ENCODE measurements at places on chromosomes 13 and 19.
A peak's percentile ranks its signal among the peaks of the same experiment; 100 is the strongest.

GRCh38 chr13:109113427-109113826 lies 484.0 kb downstream of the MYO16 start:
- H3K4me1 ChIP-seq = no peaks in the 10 kb centered on the region
- H3K27me3 ChIP-seq = no peaks in the 10 kb centered on the region
- no peak overlapping the region for H3K27ac ChIP-seq
- no peaks in the 10 kb centered on the region for H3K36me3 ChIP-seq
- no peak for DNase-seq
- no peak overlapping the region for H3K4me3 ChIP-seq

DNA sequence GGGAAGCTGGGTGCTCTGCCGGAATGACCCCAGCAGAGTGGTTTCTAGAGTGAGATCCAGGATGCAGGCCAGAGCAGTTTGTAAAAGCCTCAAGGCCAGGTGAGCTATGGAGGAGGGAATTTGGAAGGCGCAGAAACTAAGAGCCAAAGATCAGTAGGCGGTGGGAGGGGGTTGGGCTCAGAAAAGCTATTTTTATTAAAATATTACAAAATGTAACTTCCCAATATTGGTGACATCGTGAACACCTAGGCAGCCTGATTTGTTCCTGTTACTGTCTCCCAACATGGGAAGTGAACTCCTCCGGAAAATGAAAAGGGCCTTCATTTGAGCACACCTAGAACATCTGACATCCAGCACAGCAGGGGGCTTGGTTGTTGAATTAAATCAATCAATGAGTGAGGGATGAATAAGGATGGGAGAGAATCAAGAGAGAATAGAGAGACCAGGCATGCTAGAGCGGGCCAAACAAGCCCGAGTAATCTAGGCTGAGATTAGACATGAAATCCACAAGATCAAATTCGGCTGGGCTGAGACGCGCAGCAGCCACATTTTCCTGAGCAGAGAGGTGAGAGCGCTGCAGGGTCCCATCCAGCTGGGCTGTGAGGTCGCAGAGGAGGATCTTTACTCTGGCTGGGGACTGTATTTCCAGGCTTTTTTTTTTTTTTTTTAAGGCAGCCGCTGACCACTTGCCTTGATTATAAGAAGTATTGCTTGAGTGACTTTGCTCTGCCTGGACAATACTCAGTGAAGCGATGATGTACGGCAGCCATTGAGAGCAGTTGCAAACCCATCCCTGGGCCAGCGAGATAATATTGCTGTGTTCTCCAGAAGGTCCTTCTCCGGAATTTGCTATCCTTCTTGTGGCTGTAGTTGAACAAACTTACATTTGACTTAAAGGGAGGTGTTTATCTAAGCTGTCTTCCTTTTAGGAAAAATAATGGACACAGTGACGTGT lies 178.0 kb upstream of the KL start:
- H3K36me3 ChIP-seq = no peaks in the 10 kb centered on the region
- H3K27me3 ChIP-seq = no peaks in the 10 kb centered on the region
- H3K27ac ChIP-seq = no peak overlapping the region
- no peak overlapping the region for H3K4me3 ChIP-seq
- DNase-seq = no peak

- H3K4me3 ChIP-seq = no peak overlapping the region
- H3K27me3 ChIP-seq = no peaks in the 10 kb centered on the region
- DNase-seq = no peak
These were observed 200.9 kb upstream of the TMTC4 start for GRCh38 chr13:100875392-100876043.

GRCh38 chr19:27964185-27964584 lies 1248.8 kb downstream of the UQCRFS1 start:
- no peak overlapping the region for H3K4me3 ChIP-seq
- H3K27me3 ChIP-seq = no peaks in the 10 kb centered on the region
- H3K36me3 ChIP-seq = no peaks in the 10 kb centered on the region
- no peak overlapping the region for H3K27ac ChIP-seq
- no peak for DNase-seq
- no peaks in the 10 kb centered on the region for H3K4me1 ChIP-seq

GRCh38 chr13:53368948-53369347 lies 340.3 kb downstream of the OLFM4 start:
- H3K36me3 ChIP-seq = no peaks in the 10 kb centered on the region
- no peaks in the 10 kb centered on the region for H3K4me1 ChIP-seq
- H3K27ac ChIP-seq = no peak overlapping the region
- DNase-seq = no peak

DNA sequence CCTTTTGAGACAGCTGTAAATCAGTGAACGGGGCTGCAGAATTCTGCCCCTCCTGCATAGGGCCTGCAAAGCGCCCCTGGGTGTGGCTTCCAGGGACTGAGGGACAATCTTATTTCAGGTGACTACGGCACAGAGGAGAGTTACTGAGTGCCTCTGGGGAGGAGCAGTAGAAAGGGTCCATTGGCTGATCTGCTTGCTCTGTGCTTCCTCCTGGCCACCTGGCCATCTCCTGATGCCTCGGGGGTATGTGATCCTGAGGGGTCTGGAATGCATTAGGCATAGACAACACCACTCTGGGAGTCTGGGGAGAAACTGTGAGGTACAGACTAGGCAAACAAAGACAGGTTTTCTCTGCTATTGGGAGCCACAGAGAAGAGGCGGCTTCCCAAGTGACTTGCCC lies 2.8 kb downstream of the KCTD15 start:
- DNase-seq = no peak
- peaks cover 33% of the 10 kb centered on the region for H3K4me1 ChIP-seq
- peaks cover 21% of the 10 kb centered on the region for H3K36me3 ChIP-seq
- H3K27ac ChIP-seq = peak overlapping the region; percentile 97
- peak overlapping the region; percentile 88 for H3K4me3 ChIP-seq

DNA sequence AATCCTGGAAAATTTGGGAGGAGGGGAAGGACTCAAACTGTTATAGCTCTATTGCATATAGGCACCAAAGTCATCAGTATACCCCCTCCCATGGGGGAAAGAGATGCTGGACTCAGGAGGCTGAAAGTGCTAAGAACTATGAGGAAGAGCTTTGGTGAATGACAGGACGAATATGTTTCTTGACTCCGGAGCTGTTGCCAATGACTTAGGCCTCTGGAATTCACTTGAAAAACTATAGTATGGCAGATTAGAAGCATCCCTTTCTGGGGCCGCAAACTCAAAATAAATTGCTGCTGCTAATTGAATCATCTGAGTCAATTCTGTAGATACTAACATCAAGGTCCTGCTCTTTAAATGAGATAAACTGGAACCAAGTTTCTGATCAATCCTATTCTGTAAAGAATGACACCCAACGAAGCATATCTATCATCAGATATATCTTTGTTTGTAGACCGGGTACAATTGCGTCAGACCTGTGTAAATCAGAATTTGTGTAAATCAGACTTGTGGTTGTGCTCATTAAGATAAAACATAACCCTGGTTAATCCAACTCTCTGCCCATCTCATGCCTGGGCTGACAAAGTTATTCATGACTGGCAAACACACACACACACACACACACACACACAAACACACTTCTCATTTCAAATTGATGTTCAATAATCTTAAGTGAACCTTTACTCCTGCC lies 1793.8 kb upstream of the PCDH20 start:
- DNase-seq = no peak
- H3K4me1 ChIP-seq = no peaks in the 10 kb centered on the region
- H3K27ac ChIP-seq = no peak overlapping the region
- no peaks in the 10 kb centered on the region for H3K36me3 ChIP-seq

- DNase-seq = peak; percentile 9
- no peak overlapping the region for H3K27ac ChIP-seq
- no peaks in the 10 kb centered on the region for H3K36me3 ChIP-seq
- H3K4me3 ChIP-seq = no peak overlapping the region
- H3K27me3 ChIP-seq = no peaks in the 10 kb centered on the region
These were observed 106.5 kb downstream of the ATP11A start for GRCh38 chr13:112796190-112796915.

DNA sequence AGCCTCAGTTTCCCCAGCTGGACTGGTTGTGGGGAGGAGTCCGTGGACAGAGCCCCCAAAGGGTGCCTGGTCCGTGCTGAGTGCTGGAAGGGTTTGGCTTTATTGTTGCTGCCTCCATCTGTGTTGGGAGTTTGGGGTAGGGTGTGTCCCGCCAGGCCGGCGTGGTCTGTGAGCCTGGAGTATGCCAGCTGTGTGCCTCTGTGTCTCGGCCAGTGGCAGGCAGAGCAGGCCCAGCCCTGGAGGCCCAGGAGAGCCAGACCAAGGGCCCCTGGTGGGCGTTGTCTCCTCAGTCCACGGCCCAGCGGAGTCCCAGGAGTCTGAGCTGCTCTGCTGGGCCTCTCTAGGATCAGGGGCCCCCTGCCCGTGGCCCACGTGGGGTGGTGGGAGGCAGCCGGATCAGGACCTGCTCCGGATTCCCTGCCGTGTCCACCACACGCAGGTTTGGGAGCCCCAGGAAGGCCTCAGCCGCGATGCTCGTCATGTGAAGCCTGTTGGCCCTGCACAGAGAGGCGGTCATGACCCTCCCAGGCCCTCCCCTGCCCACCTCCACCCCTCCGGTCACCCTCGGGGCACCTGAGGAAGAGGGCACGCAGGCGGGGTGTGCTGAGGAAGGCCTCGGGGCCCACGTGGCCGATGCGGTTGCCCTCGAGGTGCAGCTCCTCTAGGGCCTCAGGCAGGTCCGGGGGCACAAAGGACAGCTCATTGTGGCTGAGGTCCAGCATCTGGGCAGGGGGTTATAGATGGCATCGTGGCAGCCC lies 6.6 kb downstream of the PODNL1 start:
- H3K4me3 ChIP-seq = no peak overlapping the region
- no peaks in the 10 kb centered on the region for H3K4me1 ChIP-seq
- DNase-seq = no peak
- H3K36me3 ChIP-seq = peaks cover 21% of the 10 kb centered on the region
- no peaks in the 10 kb centered on the region for H3K27me3 ChIP-seq

GRCh38 chr13:32968793-32969192 lies 47.4 kb upstream of the KL start:
- no peaks in the 10 kb centered on the region for H3K27me3 ChIP-seq
- DNase-seq = no peak
- H3K4me1 ChIP-seq = peaks cover 5% of the 10 kb centered on the region
- no peaks in the 10 kb centered on the region for H3K36me3 ChIP-seq
- peak overlapping the region; percentile 67 for H3K27ac ChIP-seq
- H3K4me3 ChIP-seq = no peak overlapping the region

DNA sequence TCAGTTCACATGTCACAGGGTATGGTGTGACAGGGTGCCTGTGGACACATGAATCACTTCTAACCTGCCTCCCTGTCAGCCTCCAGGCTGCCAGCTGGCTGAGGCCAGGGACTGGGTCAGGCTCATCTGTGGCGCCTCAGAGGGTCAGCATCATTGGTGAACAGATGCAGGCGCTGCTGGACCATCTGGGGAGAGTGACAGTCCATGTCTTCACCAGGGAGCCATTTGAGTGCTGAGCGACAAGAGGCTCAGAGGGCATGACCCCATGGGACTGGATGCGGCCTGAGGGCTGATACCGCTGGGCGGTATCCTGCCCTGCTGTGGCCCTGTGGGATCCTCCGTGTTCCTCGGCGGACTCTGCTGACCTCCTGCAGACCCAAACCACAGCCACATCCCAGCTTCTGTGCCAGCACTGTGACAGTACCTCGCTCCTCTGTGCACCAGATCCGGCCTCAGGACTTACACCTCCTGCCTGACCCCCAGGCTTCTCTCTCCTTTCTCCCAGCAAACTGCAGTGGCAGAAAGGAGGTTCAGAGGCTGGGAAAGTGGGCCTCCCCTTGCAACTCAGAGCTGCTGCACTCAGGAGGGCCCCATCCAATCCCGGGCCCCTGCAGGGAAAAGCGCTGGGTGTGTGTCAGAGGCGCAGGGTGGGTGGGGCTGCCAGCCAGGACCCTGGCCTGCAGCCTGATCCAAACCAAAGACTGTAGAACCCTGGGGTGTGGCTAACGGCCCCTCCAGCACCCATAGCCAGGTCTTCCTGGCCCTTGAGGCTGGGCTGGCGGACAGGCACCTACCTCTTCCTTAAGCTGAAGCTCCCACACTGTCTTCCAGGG lies 10.2 kb downstream of the ACTMAP start:
- H3K4me1 ChIP-seq = peaks cover 33% of the 10 kb centered on the region
- peak overlapping the region; percentile 72 for H3K27ac ChIP-seq
- H3K36me3 ChIP-seq = peaks cover 51% of the 10 kb centered on the region
- no peaks in the 10 kb centered on the region for H3K27me3 ChIP-seq

DNA sequence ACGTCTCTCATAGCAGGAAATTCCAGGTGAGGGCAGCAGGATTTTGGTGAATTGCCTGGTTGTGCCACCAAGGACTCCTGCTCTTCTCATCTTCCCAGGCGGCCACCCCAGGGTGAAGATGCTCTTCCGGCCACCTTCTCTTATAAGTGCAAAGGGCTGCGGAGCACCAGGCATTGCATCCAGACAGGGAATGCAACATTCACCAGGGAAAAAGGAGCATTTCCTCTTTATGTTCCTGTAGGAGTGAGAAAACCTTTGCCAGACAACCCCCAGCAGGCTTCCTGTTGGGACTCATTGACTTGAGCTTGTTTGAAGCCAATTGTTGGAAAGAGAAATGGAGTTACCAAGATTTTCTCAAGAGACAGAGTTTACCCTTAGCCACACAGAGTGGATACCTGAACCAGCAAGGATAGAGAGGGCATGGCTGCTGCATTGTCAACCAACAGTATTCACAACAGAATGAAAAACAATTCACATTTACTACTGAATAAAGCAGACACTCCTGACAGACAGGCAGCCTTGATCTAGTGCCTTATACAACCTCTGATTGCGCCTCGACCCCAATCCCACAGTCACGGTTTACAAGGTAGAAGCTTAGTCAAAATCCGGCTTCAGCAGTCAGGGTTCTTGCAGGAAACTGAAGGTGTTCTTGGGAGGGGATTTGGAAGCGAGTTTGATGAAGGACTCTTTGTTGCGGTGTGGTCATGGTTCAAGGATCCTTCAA lies 1.8 kb upstream of the ATP11A start:
- H3K4me1 ChIP-seq = peaks cover 29% of the 10 kb centered on the region
- no peak for DNase-seq
- H3K27me3 ChIP-seq = no peaks in the 10 kb centered on the region
- no peaks in the 10 kb centered on the region for H3K36me3 ChIP-seq
- no peak overlapping the region for H3K27ac ChIP-seq
- no peak overlapping the region for H3K4me3 ChIP-seq

- no peaks in the 10 kb centered on the region for H3K36me3 ChIP-seq
- H3K27ac ChIP-seq = no peak overlapping the region
- no peak for DNase-seq
- H3K4me1 ChIP-seq = peaks cover 19% of the 10 kb centered on the region
These were observed 1.5 kb upstream of the TRAPPC5 start for GRCh38 chr19:7678971-7679751.
